ENCODE measurements at places on chromosomes 2 and 18.

GRCh38 chr18:47594621-47595086 is 335.8 kb downstream of the SMAD2 start:
- DNase-seq: peak; percentile 61

DNA sequence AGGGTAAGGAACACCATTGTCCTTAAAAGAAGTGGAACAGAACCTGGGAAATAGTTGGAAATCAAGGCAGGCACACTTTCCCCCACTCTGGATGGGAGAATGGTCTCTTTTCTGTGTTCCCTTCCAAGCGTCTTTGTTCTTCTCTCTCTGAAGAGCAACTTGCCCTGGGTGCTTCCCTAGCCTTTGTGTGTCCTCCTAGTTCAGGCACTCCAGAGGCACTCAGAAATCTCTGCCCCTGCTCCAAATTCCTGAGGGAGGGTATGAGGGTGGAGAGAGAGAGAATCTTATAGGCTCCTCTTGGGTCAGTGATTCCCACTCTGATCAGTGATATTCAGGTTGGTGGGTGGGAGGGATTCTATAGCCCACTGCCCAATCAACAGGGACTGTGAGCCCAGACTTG is 8.8 kb upstream of the SIX2 start:
- DNase-seq: no peak

DNA sequence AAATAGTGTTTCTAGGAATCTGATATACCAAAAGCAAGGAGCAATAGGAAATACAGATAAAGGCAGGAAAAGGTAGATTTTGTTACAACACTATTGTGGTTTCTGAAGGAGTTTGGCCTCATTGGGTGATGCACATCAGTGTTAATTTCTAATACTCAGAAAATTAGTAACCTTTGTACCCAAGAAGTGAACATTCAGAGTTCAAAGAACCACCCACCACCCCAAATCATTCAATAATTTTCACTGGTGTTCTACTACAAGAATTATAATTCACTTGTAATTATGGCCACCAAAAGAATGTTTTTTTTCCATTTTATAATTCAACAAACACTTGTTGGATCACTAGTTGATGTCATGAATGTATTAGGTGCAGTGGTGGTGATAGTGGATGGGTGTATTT is 183.3 kb downstream of the UBE2E3 start:
- DNase-seq: no peak

GRCh38 chr18:9428301-9428706 is 47.0 kb upstream of the RALBP1 start:
- no peak for DNase-seq

GRCh38 chr2:98480598-98480997 is 35.9 kb downstream of the INPP4A start:
- no peak for DNase-seq

- DNase-seq: no peak
Measured at GRCh38 chr2:11582612-11582861, 48.7 kb downstream of the GREB1 start.

GRCh38 chr2:200302940-200303727 is 3.4 kb upstream of the SPATS2L start:
- DNase-seq: no peak

DNA sequence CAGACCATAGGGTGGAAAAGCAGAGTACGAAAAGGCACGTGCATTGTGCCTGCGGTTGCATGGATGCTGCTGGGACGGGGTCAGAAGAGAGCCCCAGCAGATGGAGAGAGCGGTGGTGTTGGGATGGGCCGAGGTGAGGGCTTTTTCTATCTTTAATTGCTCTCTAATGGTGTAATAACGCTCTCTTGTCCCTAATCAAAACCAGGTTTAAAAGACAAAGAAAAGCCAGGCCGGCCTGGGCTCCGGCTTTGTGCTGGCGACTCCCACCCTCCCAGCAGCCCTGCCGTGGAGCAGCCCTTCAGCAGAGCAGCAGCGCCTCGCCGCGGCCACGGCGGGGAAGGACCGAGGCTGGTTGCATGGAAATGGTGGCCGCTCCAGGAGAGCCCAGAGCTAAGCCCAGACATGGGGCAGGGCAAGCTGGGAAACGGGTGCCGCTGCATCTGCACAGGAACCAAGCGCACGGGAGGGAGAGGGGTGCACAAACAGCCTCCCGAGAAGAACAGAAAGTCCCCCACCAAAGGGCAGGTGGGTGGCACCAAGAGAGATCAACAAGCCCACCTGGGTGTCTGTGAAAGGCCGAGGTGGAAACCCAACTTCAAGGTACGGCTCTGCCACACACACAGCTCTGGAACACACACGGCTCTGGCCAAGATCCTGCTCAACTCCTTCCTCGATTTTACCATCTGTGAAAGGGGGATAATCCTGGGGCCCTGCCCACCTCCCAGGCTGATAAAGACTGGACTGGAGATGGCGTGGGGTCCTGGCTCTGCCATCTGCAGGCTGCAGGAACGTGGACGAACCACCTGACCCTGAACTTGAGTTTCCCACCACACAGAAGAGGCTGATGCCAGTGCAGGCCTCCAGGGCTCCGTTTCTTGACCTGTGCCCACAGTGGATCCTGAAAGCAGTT is 15.0 kb downstream of the HS1BP3 start:
- DNase-seq: peak; percentile 63

- DNase-seq: no peak
Measured at GRCh38 chr2:96642564-96643360, at the start of gene FER1L5. Gene FER1L5 (plus strand): TSS chr2:96642764. CDS start chr2:96642837, 73 bp downstream.

DNA sequence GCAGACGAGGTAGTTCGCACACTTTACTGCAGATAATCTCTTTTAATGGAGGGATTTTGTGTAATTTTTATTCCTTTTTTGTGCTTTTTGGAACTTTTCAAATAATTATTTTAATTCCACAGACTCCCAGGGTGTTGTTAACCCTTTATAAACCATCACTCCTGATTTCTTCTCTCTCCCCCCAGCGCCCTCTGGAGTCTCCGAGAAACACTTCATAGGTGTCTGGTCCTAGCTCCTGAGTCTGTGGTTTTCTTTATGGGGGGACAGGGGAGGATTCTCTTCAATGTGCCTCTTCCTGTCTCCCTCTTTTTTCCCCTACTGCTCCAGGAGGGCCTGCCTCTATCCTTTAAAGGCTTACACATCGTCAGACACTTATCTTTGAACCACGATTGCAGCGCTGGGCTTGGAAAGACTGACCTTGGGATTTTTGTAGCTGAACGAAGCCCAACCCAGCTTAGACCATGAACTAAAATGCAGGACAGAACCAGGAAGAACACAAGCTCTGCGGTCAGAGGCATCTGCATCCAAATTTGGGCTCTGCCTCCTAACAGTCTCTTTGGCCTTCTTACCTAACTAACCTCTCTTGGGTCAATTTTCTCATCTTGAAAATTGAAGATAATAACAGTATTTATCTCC is 7.1 kb upstream of the PKDCC start:
- no peak for DNase-seq

DNA sequence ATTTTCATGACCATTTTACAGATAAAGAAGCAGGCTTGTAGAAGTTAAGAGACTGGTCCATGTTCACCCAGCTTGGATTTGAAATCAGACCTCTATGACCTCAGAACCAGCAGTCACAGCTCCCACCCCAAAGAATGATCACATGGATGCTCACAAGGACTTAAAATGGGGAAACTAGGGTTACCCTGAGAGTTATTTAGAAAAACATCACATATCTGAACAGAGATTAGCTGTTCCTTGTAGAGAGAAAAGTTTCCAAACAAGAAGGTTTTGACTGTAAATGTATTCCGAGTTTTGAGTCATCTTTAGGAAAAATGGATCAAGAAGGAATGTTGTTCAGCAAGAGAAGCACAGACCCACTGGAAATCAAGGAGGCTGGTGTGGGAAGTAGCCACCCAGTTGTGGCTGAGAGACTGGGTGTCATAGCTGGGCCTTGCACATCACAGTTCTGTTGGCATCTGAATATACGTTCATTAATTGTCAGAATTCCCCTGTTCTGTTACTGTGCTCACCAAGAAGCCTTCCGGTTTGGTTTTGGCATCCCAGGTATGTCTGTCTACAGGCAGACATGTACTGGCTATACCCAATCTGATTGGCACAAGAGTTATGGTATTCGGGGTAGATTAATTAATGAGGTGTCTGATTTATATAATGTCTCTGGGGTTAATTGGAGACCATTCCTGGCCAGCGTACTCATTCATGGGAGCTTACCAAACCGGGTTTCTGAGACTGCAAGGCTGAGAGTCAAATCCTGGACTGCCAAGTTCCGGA is 371.8 kb upstream of the SLC14A2 start:
- DNase-seq: no peak

DNA sequence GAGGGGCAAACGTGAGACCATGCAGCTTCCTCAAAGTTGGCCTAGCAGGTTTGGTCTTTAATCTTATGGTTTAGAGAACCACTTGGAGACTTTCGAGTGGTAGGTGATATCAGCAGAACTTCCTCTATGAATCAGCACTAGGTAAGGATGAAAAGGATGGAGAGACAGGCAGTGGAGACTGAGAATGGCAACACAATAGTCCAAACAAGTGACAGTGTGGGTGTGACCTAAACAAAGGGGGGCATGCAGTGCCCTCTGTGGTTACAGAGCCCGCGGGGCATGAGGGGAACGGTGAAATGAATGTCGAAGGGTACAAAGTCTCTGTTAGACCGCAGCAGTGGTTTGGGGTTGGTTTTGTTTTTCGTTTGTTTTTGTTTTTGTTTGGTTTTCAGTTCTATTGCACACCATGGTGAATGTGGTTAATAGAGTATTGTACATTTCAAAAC is 143.9 kb downstream of the L3MBTL4 start:
- no peak for DNase-seq

- no peak for DNase-seq
Measured at GRCh38 chr2:164285576-164285975, 335.7 kb downstream of the GRB14 start.

- DNase-seq: no peak
Measured at GRCh38 chr2:159071190-159071915, 102.9 kb downstream of the TANC1 start.

DNA sequence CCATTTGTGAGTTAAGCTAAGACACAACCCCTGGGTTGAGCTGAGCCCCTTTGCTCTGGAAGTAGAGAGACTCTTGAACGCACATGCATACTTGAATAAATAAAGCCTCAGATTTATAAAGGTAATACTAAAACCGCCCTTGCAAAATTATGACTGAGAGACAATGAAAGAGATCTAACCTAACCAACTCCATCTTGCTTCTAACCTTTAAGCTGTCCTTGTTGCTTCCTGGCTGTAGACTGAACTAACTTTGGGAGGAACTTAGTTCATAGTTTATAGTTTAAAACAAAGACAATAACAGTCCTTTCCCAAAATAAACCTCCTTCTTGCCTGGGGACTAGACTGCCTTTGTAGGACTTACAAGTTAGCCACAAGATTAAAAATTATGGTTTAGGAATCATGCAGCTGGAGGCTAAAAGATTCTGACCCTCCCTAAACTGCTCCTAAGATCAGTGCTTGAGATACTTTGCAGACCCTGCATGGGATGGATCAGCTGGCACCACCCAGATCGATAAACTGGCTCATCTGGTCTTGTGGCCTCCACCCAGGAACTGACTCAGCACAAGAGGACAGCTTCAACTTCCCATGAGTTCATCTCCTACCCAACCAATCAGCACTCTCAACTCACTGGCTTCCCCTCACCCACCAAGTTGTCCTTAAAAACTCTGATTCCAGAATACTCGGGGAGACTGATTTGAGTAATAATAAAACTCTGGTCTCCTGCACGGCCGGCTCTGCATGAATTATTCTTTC is 240.2 kb upstream of the SLC14A2 start:
- no peak for DNase-seq

DNA sequence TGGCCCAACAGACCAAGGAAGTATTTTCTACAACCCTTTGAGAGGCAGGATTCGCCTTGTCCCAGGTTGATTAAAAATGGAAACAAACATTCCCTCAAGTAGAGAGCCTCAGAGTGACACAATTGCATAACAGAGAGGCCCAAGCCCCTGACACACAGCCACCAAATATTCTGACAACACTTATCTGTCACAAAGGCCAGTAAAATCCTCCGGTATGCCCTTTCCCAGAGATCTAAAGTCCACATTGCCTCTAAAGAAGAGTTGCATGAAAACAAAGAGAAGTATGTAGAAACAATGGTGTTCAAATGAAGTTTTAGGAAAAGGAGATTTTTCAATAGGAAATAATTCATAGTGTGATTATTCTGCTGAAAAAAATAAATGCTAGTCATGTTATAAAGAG is 32.1 kb downstream of the DSEL start:
- DNase-seq: no peak

- DNase-seq: no peak
Measured at GRCh38 chr2:1431886-1432400, 18.7 kb downstream of the TPO start.

GRCh38 chr18:66440433-66440832 is 163.5 kb downstream of the CDH19 start:
- DNase-seq: no peak

DNA sequence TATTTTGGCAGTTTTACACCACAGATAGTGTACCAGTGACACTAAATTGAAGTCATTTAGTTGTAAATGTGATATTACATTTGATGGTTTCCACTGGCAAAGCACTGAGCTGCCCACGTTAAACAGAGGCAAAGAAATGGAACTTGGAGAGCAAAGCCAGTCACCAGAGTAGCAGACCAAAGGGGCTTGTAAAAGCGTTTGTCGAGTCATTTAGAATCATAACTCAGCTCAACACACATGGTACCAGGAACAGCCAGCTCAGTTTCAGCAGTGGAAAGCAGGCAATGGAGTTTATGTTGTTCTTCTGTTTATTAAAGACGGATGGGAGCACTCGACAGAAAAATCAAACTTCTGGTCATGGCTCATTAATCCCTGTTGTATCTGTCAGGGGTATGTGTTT is 91.2 kb downstream of the POU3F3 start:
- DNase-seq: no peak
